B cell (primary cell): ENCODE measurements at places on chromosomes 2 and 18. TPM values are rescaled to one million over a fixed set of nuclear protein-coding genes. Genes with fewer than 3 reads are reported as not detected.
A peak's percentile ranks its signal among the peaks of the same experiment; 100 is the strongest.

Gene LIMS4
- 0.47 and 0.49 TPM in 2 replicates for total RNA-seq

Gene IL36RN
- not detected in 2 replicates for total RNA-seq

Gene ZNF396
- 3.2 and 4.8 TPM in 2 replicates for total RNA-seq

Gene SERPINB4
- total RNA-seq = not detected in 2 replicates

Gene IL36B
- not detected in 2 replicates for total RNA-seq

Gene GPAT2
- total RNA-seq = 2.5 and 3.6 TPM in 2 replicates

Gene BOLA3
- total RNA-seq = 6.5 and 7.5 TPM in 2 replicates

DNA sequence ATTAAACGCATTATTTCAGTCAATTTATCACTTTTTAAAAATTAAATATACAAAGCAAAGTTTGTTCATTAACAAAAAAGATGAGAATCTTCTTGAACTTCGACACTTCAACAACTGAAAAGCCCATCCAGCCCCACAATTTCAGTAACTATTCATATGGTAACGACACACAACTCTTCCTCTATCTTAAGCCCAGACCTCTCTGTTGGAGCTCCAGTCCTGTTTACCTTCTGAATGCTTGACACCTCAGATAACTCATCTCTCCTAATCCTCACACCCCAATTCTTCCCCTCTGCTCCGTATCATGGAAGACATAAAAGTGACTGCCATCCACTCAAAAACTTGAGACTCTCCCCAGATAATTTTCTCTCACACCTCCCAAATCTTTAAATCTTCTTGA lies 12.6 kb downstream of the USP37 start:
- no peaks in the 10 kb centered on the region for H3K27me3 ChIP-seq
- no peak overlapping the region for H3K27ac ChIP-seq
- no peak for DNase-seq
- no peak overlapping the region for H3K4me3 ChIP-seq
- H3K4me1 ChIP-seq = no peaks in the 10 kb centered on the region

DNA sequence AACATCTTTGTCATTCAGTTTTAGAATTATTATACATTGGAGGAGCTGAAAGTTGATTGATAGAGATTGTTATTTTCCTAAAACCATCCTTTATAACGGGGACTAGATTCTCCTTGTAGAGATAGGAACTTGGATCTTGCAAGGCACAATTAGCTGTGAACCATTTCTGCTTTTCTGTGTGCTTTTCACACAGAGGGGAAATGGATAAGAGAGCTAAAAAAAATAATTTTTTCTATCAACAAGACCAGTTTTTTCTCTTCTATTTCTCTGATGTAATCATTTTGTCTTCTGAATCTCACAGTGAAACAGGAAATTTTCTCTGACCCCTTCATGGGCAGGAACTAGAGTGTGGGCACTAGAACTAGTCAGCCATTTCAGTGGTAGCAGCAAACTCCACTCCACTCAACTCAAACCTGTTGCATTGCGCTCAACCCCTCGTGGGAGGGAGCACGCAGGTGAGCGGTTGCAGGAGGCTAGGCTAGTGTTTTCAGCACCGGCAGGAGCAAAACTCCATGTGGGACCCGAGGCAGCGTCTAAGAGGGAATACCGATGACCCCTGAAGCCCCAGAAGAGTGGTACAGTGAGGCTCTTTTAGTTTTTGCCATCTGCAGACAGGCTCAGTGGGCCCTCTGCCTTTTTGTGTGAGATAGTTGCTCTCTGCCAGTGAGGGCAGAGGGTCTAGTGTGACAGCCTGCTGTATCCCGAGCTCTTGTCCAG lies 24.0 kb upstream of the SLC39A10 start:
- DNase-seq = peak; percentile 28
- H3K27me3 ChIP-seq = no peaks in the 10 kb centered on the region
- H3K36me3 ChIP-seq = no peaks in the 10 kb centered on the region
- H3K4me1 ChIP-seq = peaks cover 20% of the 10 kb centered on the region
- peak overlapping the region; percentile 77 for H3K27ac ChIP-seq
- H3K4me3 ChIP-seq = no peak overlapping the region

DNA sequence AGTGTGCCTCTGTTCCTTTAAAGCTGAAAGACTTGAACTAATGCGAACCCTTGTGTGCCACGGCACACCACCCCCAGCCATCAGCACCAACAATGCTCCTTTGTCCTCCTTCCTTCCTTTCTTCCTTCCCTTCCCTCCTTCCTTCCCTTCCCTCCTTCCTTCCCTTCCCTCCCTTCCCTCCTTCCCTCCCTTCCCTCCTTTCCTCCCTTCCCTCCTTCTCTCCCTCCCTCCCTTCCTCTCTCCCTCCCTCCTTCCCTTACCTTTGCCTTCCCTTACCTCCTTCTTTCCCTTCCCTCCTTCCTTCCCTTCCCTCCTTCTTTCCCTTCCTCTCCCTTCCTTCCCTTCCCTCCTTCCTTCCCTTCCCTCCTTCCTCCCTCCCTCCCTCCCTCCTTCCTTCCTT lies 208.3 kb upstream of the PXDN start:
- H3K4me3 ChIP-seq = no peak overlapping the region
- no peak for DNase-seq
- H3K4me1 ChIP-seq = no peaks in the 10 kb centered on the region
- no peaks in the 10 kb centered on the region for H3K27me3 ChIP-seq

- no peak overlapping the region for H3K27ac ChIP-seq
- H3K4me3 ChIP-seq = no peak overlapping the region
- H3K27me3 ChIP-seq = no peaks in the 10 kb centered on the region
- H3K4me1 ChIP-seq = no peaks in the 10 kb centered on the region
Measured at GRCh38 chr2:14826518-14826917, 194.0 kb downstream of the LRATD1 start.

DNA sequence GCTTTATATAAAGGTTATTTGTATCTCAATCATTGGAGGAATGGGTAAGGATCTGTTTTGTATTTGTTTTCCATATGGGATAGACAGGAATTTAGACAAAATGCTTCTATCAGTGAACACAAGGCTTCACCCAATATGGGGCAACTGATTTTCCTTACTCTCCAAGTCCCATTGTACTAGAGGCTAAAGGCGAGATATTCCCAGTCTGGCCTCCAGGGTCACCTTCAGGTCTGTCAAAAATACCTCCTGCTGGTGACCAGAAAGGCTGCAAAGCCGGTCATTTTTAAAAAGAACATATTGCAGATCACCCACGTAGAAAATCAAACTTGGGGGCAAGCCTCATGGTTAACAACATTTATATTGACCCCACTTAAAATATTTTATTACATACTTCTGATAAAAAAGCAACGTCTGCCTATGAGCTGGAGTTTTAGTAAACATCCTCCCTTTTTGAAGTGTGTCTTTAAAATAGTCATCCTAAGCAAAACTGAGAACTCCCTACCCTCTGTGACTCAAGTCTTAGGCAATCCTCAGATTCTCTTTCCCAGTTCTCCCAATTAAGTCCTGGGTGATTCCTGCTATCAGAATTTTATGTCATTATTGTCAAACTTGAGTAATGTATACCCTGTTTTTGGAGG lies 276.6 kb downstream of the MREG start:
- H3K4me1 ChIP-seq = no peaks in the 10 kb centered on the region
- no peak overlapping the region for H3K4me3 ChIP-seq
- H3K27me3 ChIP-seq = no peaks in the 10 kb centered on the region

GRCh38 chr18:32906506-32907310 lies 133.9 kb upstream of the KLHL14 start:
- no peak for DNase-seq
- H3K4me1 ChIP-seq = peaks cover 54% of the 10 kb centered on the region
- no peak overlapping the region for H3K4me3 ChIP-seq
- H3K36me3 ChIP-seq = no peaks in the 10 kb centered on the region
- H3K27ac ChIP-seq = no peak overlapping the region

DNA sequence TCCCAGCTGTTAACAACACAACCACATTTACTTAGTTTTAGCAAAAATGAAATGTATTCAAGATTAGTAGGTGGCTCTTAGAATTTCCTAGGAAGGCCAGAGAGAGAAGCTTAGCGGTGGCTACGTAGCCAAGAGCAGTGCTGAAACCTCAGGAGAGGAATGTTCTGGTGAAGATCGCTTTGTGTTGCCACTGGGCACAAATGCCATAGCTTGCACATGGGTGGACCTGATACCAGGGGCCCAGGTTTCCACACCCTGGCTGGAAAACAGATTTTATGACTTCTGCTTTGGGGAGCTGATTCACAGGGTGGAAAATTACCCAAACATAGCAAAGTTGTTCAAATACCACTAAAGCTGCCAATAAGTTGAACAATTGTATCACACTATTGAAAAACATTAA lies 43.4 kb downstream of the THUMPD2 start:
- no peaks in the 10 kb centered on the region for H3K4me1 ChIP-seq
- H3K27me3 ChIP-seq = no peaks in the 10 kb centered on the region
- H3K27ac ChIP-seq = no peak overlapping the region
- DNase-seq = no peak
- H3K36me3 ChIP-seq = peaks cover 4% of the 10 kb centered on the region

DNA sequence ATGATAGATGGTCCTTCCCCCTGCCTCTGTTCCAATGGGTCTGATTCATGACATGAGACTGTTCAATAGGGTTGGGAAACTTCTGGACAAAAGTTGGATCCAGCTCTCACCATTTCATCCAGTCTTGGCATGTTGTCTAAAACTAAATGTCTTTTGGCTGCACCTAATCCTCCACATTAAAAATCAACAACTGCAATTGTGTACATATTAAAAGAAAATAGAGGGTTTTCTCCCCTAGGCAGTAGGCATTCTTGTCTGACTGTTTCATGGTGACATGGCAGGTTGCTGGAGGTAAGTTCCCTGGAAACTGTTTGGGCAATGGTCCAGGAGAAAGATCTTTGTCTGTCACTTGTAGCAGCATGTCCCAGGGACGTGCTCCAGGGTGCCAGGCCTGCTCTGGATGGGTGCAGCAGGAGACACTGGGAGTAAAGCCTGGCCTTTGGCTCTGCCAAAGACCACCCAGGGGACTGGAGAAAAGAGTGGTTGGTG lies 135.8 kb downstream of the TCF4 start:
- H3K27me3 ChIP-seq = no peaks in the 10 kb centered on the region
- peaks cover 3% of the 10 kb centered on the region for H3K4me1 ChIP-seq
- no peak for DNase-seq
- no peak overlapping the region for H3K27ac ChIP-seq
- H3K4me3 ChIP-seq = no peak overlapping the region

- no peak overlapping the region for H3K4me3 ChIP-seq
- H3K4me1 ChIP-seq = peaks cover 20% of the 10 kb centered on the region
- no peak overlapping the region for H3K27ac ChIP-seq
Measured at GRCh38 chr2:174663550-174663949, 65.9 kb upstream of the WIPF1 start.

- H3K4me1 ChIP-seq = no peaks in the 10 kb centered on the region
- H3K27me3 ChIP-seq = no peaks in the 10 kb centered on the region
- no peaks in the 10 kb centered on the region for H3K36me3 ChIP-seq
Measured at GRCh38 chr2:120940726-120941256, 205.1 kb downstream of the GLI2 start.

GRCh38 chr2:3265981-3266924 lies 111.4 kb downstream of the EIPR1 start:
- DNase-seq = no peak
- H3K27ac ChIP-seq = no peak overlapping the region
- no peaks in the 10 kb centered on the region for H3K4me1 ChIP-seq

- no peak overlapping the region for H3K27ac ChIP-seq
- H3K36me3 ChIP-seq = no peaks in the 10 kb centered on the region
- H3K4me1 ChIP-seq = no peaks in the 10 kb centered on the region
- H3K27me3 ChIP-seq = peaks cover 5% of the 10 kb centered on the region
- H3K4me3 ChIP-seq = no peak overlapping the region
- DNase-seq = no peak
Measured at GRCh38 chr2:69169655-69170389, 156.8 kb downstream of the ANTXR1 start.

DNA sequence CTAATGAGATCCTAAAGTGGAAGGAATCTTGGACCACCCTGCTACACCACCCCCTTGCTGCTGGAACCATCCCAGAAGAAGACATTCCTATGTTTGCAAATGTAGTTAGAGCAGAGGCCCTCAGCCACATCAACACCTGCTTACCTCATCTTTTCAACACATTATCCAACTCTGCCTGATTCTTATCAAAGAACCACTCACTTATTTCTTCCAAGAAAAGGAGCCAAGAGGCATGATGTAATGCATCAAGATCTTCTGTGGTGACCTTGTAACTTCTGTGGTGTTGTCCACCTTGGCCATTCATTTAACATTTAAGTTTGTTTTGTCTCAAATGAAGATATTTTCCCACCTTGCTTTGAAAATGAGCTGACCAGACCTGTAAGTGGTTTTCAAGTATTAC lies 338.1 kb downstream of the CTNNA2 start:
- H3K4me1 ChIP-seq = no peaks in the 10 kb centered on the region
- no peaks in the 10 kb centered on the region for H3K27me3 ChIP-seq
- no peak overlapping the region for H3K27ac ChIP-seq

- DNase-seq = no peak
- H3K27me3 ChIP-seq = peaks cover 5% of the 10 kb centered on the region
- no peak overlapping the region for H3K4me3 ChIP-seq
- H3K27ac ChIP-seq = no peak overlapping the region
- H3K36me3 ChIP-seq = no peaks in the 10 kb centered on the region
Measured at GRCh38 chr2:111972955-111973565, 74.7 kb downstream of the MERTK start.

DNA sequence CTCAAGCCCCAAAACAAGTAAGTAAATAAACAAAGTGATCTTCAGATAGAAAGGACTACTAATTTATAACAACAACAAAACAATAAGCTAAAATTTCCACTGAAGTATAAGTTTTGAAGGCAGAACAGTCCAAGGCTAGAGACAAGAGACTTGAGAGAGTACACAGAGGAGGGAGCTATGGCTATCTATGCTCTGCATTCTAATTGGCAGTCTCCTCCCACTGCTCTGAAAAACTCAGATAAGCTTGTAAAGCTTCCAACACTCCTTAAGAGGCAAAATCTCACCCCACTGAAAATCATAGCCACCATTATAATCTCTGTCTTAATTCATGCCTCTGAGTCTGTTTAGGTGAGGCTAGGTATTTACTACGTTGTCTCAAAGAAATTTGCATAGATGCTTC lies 714.6 kb upstream of the LRATD1 start:
- no peak for DNase-seq
- no peaks in the 10 kb centered on the region for H3K36me3 ChIP-seq
- H3K27me3 ChIP-seq = no peaks in the 10 kb centered on the region
- no peak overlapping the region for H3K4me3 ChIP-seq
- no peak overlapping the region for H3K27ac ChIP-seq

GRCh38 chr2:236840215-236840614 lies 245.5 kb upstream of the COPS8 start:
- H3K36me3 ChIP-seq = no peaks in the 10 kb centered on the region
- no peaks in the 10 kb centered on the region for H3K27me3 ChIP-seq
- no peak for DNase-seq

GRCh38 chr2:11060376-11061169 lies 94.7 kb upstream of the SLC66A3 start:
- no peak overlapping the region for H3K4me3 ChIP-seq
- H3K4me1 ChIP-seq = no peaks in the 10 kb centered on the region
- no peak for DNase-seq
- peaks cover 3% of the 10 kb centered on the region for H3K27me3 ChIP-seq
- H3K36me3 ChIP-seq = no peaks in the 10 kb centered on the region
- no peak overlapping the region for H3K27ac ChIP-seq
